ENCODE measurements at places on chromosomes 16 and 17.

DNA sequence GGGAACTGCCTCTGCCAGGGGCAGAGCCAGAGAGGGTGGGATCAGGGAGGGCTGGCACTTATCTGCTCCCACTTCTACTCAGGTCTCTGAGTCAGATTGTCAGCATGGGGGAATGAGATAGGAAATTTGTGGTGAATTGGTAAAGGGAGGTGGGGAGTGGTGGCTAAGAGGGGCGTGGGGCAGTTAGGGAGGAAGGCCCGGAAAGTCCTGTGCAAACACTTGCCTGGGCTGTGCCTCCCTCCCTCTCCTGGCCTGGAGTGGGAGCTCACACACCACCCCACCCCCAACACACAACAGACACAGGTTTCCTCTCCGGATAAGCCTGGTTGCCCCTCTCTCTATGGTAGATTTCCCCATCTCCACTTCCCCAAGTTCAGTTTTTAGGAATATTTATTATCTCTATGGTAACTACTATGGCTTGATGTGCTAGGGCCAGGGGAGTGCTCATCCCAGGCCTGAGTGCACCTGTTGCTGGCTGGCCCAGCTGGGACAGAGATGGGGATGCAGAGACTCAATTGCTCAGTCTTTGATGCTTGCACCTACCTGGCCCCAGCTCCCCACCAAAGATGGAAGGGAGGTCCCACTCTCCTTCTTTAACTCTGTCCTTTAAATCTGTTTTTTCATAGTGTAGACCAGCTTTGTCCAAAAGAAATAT, 2.7 kb downstream of the SPNS2 start:
- no peak for DNase-seq

DNA sequence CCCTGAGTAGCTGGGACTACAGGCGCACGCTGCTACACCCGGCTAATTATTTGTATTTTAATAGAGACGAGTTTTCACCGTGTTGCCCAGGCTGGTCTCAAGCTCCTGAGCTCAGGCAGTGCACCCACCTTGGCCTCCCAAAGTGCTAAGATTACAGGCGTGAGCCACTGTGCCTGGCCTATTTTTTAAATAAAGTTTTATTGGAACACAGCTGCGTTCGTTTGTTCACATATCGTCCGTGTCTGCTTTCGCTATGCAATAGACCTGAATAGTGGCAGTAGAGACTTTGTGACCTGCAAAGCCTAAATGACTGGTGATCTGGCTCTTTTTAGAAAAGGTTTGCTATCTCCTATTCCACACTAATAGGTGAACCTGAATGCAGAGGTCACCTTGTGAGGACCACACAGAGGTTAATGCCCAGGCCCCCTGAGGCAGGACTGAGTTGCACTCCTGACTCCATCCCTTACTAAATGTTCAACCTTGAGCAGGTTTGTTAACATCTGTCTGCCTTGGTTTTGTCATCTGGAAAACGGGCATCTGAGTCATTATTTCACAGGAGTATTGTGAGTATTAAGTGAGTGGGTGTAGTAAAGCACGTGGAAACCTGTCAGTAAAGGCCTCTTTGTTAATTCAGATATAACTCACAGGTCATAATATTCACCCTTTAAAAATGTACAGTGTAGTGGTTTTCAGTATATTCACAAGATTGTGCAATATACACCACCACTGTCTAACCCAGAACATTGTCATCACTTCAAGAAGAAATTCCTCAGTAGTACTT, 157.5 kb upstream of the CACNG5 start:
- DNase-seq = no peak

GRCh38 chr16:88427376-88427775, 25.7 kb upstream of the ZFPM1 start:
- DNase-seq = no peak

GRCh38 chr17:9872852-9873251, 32.2 kb downstream of the RCVRN start:
- no peak for DNase-seq

DNA sequence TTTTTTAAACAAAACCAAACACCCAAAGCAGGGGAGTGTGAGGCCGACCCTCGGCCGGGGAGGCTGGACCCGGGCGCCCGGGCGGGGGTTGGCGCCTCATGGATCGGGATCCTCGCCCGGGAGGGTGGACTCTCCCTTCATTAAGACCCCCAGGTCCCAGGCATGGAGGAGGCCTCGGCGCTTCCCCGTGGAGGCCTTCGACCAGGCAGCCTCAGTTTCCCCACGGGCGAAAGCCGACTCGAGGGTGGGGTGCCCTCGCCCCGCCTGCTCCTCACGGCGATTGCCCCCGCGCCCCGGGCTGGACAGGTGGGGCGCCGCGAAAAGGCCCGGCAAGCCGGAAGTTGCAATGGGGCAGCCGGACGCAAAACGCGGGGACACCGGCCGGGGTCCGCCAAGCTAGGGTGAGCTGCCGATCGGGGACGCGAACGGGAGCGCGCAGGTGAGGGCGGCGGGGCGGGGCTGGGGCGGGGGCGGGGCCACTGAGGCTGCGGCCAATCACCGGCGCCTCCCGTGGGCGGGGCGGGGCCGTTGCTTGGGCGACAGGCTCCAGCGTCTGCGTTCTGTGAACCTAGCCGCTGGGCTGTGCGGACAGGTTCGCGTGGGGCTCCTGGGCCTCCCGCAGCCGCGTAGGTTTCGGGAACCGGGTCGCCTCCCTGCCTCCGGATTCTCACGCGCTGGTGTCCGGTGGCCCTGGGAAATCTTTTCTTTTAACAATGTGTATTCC, 6.0 kb upstream of the ZNF205 start:
- peak; percentile 99 for DNase-seq

- no peak for DNase-seq
Observed at GRCh38 chr16:89380681-89381080, 109.7 kb downstream of the ANKRD11 start.

GRCh38 chr16:7805686-7806396, 473.2 kb downstream of the RBFOX1 start:
- no peak for DNase-seq
